Fibroblast of the aortic adventitia (primary cell): ENCODE measurements at places on chromosomes 16 and 17. TPM values are rescaled to one million over a fixed set of nuclear protein-coding genes. Genes with fewer than 3 reads are reported as not detected.

DNA sequence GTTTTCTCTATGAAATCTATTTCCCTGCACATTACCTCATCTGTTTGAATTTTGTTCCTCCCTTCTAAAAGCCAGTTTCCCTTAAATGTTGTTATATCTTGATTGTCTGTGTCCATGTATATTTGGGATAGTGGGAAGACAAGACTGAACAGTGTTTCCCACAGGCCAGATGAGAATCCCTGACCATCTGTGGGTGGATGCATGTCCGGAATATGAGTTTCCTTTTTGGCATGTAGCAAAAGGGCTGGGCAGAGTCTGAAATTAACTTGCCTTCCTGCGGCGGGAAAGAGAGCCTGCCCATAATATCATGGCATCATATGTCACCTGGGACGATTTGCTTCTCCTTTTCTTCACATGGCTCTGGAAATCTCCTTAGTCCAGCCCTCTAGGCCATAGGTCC is 385.8 kb upstream of the MAF start:
- no peak for DNase-seq

DNA sequence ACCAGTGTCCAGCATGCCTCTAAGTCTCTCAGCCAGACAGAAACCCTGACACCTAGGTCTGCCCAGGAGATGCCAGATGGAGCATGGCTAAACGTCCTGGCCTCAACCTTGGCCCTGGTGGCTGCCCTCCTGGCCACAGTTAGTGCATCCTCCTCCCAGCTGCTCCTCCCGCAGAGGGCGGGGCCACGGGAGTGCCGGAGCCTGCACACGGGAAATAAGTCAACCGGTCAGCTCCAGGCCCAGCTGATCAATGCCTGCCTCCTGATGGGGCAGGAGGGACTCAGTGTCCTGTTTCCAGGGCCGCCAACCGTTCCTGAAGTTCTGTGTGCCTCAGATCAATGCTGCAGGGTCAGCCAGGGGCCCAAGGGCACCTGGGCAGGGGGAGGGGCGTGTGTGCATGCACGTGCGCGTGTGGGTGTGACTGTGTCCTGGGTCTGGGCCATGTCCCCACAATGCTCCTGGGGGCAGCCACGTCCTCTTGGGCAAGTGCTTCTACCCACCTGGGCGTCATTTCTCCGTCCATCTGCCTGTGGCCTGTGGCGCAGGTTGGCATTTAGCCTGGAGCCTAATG is 4.6 kb upstream of the KCNJ12 start:
- DNase-seq = no peak

- no peak for DNase-seq
Measured at GRCh38 chr16:46920402-46921068, 36.4 kb downstream of the GPT2 start.

GRCh38 chr17:17445296-17445924 is 31.4 kb upstream of the MED9 start:
- no peak for DNase-seq

- peak; percentile 56 for DNase-seq
Measured at GRCh38 chr17:75848523-75849278, 4.5 kb upstream of the UNC13D start.

- DNase-seq = peak; percentile 89
Measured at GRCh38 chr17:78925662-78926555, 722 bp upstream of the TIMP2 start.

- no peak for DNase-seq
Measured at GRCh38 chr17:37830151-37830993, 85.5 kb upstream of the HNF1B start.

DNA sequence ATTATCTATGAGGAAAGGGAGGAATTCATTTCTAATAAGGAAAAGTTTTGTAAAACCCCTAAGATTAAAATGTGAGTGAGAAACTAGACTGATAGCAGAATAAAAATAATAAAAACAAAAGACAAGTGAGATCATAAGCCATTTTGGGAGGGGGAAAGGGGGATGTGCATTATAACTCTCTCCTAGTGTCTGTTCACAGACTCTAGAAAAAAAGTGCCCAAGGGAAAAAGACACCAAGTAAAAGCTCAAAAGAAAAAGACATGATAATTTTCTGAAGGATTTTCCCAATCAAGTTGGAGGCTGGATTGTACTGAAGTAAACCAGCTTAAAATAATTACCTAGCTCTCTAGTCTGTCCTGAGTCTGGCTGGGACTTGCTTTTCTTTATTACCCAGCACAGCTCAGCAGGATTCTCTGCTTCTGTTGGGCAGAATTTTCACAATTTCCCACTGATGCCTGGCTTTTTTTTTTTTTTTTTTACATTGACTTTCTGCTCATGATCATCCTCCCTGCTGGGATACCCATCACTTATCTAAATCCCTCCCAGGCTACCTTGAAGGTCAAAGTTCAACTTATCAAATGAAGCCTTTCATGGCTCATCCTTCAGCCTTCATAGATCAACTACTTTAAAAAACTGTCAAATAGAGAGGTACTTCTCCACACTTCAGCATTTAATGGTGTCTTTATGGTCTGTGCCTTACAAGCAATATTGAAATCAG is 124.2 kb upstream of the KCNJ16 start:
- no peak for DNase-seq

- DNase-seq = no peak
Measured at GRCh38 chr16:71514476-71514875, 11.8 kb upstream of the CHST4 start.

Gene RPS2
- total RNA-seq = 1,645 and 1,942 TPM in 2 replicates

DNA sequence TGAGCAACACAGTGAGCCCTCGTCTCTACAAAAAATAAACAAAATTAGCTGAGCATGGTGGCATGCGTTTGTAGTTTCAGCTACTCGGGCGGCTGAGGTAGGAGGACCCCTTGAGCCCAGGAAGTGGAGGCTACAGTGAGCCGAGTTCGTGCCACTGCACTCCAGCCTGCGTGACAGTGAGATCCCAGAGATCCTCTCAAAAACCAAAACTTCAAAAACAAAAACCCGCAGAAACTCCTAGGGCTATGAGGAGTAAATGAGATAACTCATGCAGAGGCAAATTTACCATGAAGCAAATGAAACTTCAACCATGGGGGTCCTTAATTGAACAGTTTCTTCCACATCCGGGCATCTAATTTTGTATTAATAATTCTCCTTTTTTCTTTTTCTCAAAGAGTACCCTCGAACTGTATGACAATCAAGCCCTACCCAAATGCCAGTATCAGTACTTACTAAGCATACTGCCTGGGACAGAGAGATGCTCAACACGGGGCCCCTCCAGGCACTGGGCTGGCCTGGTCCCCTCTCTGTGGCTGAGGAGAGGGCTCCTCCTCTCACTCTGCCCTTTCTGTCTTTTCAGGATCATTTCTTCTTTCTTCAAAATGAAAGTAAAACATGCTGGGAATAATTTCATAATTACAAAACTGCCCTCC is 789 bp upstream of the PIPOX start:
- no peak for DNase-seq

Gene SDR42E2
- not detected in 2 replicates for total RNA-seq

GRCh38 chr17:5877948-5878347 is 192.2 kb upstream of the WSCD1 start:
- peak; percentile 4 for DNase-seq

Gene ABCA10
- total RNA-seq = 2.8 and 7.5 TPM in 2 replicates

- DNase-seq = no peak
Measured at GRCh38 chr16:2686912-2687507, 4.7 kb downstream of the KCTD5 start.

Gene TBC1D3E
- total RNA-seq = not detected in 2 replicates

- no peak for DNase-seq
Measured at GRCh38 chr17:49819651-49820050, 28.2 kb downstream of the TAC4 start.

DNA sequence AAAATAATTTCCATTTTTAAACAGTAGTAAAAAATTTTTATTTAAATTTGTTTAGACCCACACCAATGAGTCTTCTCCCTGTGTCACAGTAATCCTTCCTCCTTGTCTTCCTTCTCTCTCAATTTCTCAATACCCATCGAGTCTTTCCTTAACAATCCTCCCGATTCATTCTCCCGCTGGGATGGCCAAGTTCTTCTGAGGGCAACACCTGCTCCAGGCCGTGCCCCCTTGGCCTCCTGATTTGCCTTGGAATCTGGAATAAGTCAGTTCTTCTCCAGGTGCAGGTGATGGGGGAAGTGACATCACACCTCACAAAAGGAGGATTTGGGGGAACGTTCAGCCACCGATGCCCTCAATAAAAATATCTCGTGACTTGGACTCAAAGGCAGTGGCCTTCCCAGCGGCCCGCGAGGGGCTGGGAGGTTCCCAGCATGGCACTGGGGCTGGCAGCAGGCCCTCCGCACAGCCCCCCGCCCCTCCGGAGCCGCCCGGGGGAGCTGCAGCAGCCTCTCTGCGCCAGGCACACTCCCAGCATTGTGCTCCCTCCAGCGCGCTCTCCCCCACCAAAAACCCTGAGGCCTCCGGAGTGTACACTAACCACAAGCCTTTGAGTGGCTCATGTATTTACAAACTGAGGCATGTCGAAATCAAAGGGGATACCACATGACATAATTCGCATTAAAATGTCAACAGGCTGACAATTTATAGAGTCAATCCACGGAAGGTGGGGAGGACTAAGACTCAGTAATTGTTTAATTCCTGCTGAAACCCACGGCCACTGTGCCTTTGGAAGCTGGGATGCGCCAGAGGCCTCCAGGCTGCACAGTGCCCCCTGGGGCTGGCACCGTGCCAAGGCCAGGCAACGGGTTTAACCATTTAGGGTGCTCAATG is 120.5 kb downstream of the ZFHX3 start:
- DNase-seq = peak; percentile 16

DNA sequence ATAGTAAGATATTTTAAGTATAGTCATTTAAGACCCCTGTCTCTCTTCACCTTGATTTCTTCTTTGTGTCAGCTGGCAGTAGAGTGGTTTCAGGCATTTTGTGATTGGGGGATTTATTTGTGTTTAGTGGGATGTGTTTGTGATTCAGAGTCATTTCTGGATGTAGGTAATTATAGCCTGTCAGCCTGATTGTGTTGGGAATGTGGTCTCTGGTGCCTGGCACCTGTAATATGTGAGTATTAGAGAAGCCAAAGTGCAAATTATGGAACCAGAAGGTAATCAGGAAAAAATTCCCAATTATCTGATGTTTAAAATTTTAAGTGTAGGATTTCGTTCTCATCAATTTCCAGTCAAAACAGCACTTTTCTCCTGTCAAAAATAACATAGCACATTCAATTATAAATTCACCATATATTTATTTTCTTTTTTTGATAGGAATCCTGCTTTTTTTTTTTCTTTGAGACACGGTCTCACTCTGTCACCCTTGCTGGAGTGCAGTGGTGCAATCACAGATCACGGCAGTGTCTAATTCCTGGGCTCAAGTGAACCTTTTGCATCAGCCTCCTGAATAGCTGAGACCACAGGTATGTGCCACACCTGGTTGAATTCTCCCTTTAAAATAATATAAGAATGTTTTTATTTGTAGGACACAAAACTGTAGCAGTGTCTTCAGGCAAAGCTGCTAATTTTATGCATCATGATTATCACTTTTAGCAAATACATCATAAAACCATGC is 42.7 kb downstream of the ATF7IP2 start:
- DNase-seq = no peak

Gene PPP1R27
- not detected in 2 replicates for total RNA-seq

Gene VKORC1
- 56.3 and 146 TPM in 2 replicates for total RNA-seq

DNA sequence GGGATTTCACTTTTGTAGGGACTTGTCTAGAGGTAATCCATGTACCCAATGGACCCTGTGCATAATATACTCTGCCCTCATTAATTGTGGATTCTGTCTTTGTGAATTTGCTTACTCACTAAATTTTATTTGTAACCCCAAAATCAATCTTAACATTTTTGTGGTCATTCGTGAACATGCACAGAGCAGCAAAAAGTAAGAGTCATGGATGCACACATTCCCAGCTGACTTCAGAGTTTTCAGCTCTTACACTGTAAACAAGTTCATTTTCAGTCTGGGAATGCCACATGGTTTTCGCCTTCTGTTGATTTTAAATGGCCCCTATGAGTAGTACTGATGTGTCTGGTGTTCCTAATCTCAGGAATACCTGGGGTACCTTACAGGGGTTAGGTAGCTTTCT is 24.3 kb downstream of the TAC4 start:
- no peak for DNase-seq

DNA sequence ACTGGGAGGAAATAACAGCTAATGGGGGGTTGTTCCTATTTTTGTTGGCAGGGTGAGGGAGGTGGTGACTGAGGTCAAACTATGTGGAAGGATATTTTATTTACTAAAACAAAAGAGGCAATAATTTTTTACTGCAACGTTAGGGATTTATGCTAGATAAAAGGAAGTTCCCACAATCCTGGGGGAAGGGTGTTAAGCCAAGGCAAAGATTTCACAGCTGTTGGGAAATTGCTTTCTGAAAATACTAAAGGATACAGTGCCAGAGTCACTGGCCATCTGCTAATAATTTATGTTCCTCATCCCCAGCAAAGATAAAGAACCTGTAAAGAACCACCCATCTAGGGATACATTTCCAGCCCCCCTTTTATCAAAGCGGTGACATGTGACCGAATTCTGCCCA is 756.0 kb upstream of the RBFOX1 start:
- DNase-seq = no peak

DNA sequence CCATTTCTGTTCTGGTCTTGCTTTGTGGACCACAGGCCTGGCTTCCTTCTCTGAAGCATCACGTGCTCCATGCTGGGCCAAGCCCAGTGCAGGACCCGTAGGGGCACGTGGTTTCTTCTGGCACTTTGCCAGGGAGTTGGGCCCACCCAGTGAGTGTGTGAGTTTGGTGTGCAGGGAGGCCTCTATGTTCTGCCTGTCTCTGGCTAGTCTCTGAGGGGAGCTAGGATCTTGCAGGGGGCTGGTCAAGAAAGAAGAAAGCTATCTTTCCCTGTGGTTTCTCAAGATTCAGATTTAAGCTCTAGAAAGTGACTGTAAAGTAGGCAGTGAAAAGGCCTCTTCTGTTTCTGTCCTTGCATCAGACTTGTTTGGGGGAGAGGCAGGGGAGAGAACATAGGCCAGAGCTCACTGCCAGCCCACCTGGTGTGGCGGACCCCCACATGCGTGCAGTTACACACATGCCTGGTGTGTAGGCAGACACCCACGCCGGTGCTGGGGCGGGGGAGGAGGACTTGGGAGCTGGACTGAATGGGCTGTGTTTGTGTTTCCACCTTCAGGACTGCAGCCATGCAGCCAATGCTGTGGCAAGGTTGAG is 11.8 kb downstream of the LASP1 start:
- peak; percentile 90 for DNase-seq

- peak; percentile 36 for DNase-seq
Measured at GRCh38 chr16:50152351-50152806, 727 bp upstream of the TENT4B start.

- no peak for DNase-seq
Measured at GRCh38 chr16:2213817-2214718, 572 bp downstream of the PGP start.

- DNase-seq = peak; percentile 93
Measured at GRCh38 chr16:24525970-24526559, 13.3 kb upstream of the RBBP6 start.

DNA sequence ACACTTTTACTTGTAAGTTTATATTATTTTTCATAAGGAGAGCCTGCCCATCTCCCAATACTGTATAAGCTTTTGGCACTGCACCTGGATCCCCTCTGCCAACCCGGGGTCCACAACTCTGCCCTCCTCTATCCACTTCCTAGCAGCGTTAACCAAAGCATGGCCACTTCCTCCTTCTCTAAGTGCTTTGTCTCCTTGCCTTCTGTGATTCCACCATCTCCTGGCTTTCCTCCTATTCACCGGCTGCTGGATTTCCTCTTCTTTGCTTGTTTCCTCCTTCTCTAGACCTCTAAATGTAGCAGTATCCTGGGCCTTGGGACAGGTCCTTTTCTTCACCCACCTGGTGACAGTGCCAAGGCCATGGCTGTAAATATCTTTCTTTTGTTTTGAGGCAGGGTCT is 20.0 kb upstream of the WFIKKN2 start:
- no peak for DNase-seq

GRCh38 chr16:48487287-48487686 is 102.1 kb upstream of the SIAH1 start:
- DNase-seq = no peak

Gene KCNH4
- 0.09 TPM in 1 of 2 replicates, not detected in the other for total RNA-seq

Gene KCNJ2
- total RNA-seq = 1.4 and 12.7 TPM in 2 replicates
